Astrocyte of the spinal cord (primary cell): ENCODE measurements at places on chromosomes 4 and X.
A peak's percentile ranks its signal among the peaks of the same experiment; 100 is the strongest.

GRCh38 chr4:60463857-60464502 lies 736.1 kb upstream of the ADGRL3 start:
- no peak for DNase-seq

GRCh38 chrX:150032742-150033141 lies 94.5 kb upstream of the EOLA2 start:
- DNase-seq, result peak; percentile 64

GRCh38 chrX:24014388-24015018 lies 12.5 kb downstream of the KLHL15 start:
- DNase-seq, result no peak

- DNase-seq, result no peak
Measured at GRCh38 chrX:105461016-105461415, 240.5 kb upstream of the TEX13A start.

GRCh38 chr4:81557306-81557705 lies 85.6 kb upstream of the RASGEF1B start:
- DNase-seq, result no peak

- DNase-seq, result no peak
Measured at GRCh38 chrX:15165832-15166231, 104.1 kb downstream of the ASB9 start.

DNA sequence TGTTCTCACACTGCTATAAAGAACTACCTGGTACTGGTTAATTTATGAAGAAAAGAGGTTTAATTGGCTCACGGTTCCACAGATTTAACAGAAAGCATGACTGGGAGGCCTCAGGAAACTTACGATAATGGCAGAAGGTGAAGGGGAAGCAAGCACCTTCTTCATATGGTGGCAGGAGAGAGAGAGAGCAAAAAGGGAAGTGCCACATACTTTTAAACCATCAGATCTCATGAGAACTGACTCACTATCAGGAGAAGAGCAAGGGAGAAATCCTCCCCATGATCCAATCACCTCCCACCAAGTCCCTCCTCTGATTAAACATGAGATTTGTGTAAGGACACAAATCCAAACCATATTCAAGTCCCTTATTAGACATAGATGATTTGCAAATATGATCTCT lies 12.3 kb upstream of the RAP2C start:
- DNase-seq, result no peak
